ENCODE measurements at places on chromosomes 13 and 19. TPM values are rescaled to one million over a fixed set of nuclear protein-coding genes. Genes with fewer than 3 reads are reported as not detected.

DNA sequence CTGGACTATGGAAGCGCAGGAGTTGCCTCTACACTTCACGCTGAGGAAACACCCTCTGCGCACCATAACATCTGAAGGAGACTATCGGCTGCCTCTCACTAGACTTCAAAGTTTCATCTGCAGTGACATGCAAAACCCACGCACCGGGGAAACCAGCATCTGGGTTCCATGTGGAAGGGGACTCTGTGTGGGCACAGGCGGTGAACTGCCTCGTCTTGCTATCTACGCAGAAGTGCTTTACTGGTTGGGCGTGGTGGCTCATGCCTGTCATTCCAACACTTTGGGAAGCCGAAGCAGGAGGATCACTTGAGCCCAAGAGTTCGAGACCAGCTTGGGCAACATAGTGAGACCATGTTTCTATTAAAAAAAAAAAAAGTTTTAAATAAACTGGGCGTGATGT is 116.4 kb downstream of the STK24 start:
- no peak for DNase-seq

DNA sequence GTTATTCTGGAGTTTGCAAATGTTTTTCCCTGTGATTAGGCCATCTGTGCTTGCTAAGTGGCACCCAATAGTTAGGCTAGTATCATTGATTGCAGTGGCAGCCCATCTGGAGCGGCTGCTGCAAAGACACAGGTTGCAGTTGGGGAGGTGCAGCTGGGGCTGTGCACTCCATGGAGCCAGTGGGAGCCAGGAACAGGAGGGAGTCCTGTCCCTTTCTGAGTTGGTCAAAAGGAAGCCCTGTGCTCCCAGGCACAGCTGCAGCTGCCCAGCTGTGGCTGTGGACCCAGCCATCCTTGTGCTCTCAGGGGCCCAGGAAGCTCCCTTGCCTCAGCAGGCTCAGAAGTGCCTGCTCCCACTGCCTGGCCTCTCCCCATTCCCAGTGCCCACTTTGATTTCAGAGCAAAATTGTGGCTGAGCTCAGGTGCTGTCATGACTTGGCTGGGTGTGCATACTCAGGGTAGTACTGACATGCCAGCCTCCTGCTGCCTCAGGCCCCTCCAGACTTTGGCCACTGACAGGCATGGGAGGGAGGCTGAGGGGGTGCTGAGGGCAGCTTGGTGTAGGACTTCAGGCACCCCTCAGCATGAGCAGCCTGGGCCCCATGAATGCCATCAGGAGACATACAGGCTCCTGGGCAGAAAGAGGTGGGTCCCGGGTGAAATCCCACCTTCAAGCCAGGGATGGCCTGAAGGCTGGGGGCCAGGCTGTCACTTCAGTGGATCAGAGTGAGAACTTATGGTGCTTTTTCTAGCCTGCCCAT is 270.6 kb downstream of the PCDH20 start:
- DNase-seq, result no peak

GRCh38 chr19:912181-913079 is 589 bp downstream of the R3HDM4 start:
- DNase-seq, result peak; percentile 41

DNA sequence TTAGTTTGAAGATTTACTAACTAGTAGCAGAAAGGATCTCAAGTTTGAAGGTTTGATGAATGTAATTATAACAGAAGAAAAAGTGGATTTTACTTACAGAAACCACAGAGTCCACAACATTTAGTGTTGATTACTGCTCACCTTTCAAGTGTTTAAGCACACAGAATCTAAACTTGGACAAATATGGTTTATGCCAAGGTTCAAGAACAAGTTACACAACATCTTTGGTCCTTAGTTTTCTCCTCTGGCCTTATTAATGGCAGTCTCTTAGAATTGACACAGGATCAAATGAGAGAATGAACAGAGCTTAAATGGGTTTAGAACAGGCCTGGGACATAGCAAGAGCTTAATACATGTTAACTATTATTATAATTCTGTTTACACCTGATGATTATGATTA is 133.0 kb downstream of the RBM26 start:
- DNase-seq, result no peak

DNA sequence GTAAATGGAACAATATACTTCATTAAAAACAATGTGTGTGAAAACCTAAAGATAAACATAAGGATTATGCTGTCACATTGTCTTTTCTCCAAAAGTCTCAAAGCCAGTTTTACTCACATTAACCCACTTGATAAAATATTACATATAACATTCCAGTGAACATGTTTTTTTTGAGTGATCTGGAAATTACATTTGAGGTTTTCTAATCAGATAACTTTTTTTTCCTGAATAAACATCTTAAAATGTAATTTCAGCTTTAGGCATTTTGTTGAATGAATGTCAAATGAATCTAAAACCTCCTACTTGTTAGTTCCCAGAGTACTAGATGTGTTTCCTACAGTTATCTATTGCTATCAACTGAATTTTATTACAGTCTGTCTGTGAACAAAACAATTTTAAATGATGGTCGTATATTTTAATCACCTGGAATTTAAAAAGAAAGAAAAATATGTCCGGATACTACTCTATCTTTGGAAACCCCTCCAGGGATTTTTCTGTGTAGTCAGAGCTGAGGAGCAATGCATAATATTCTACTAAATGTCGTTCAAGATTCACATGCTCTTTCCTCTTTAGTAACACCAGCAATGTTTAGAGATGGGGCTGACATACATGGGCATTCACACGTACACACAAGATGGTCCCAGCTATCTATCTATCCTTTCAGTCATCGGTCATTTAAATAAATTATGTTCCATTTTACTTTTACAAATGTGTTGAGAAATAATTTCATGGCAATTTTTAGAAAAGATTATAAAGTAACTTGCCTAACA is 283.9 kb downstream of the KLF12 start:
- no peak for DNase-seq

DNA sequence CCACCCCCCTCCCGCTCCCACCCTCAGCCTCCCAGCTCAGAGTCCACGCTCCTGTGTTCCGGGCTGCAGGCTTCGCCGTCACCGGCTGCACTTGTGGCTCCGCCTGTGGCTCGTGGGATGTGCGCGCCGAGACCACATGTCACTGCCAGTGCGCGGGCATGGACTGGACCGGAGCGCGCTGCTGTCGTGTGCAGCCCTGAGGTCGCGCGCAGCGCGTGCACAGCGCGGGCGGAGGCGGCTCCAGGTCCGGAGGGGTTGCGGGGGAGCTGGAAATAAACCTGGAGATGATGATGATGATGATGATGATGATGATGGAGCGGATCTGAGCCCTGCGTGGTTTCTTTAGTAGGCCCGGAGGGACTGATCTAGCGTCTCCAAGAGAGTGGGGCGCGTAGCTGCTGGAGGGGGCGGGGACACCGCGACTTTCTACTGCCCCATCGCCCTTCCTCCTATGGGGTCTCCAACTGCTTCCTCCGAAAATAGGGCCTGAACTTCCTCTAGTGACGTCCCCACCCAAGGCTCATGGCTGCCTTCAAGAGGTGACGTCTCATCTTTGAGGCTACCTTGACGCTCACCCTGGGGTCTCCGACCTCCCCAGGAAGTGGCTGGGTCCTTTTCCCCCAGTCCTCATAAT is 1.4 kb downstream of the RETN start:
- no peak for DNase-seq

The EMP3 gene
- total RNA-seq, result 418 TPM

The ZNF667 gene
- total RNA-seq, result not detected

- no peak for DNase-seq
Observed at GRCh38 chr13:51856027-51856736, 5.6 kb upstream of the CCDC70 start.

The GADD45B gene
- 54.3 TPM for total RNA-seq

DNA sequence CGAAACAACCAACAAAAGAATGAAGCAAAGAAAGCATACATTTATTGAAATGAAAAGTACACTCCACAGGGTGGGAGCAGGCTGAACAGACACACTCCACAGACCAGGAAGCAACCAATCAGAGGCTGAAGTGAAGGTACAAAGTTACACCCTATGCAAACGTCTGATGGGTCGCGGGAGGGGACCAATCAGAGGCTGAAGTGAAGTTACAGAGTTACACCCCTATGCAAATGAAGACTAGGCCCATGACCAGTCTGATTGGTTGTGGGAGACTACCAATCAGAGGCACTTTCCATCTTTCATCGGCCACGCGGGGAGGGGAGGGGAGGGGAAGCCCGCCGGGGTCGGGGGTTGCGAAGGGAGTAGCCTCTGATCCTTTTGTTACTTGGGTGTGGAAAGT is 12.4 kb upstream of the FBL start:
- DNase-seq, result peak; percentile 64

- no peak for DNase-seq
Observed at GRCh38 chr19:43425567-43426392, 11.1 kb downstream of the TEX101 start.

The OR7C1 gene
- not detected for total RNA-seq

Data from activated CD4-positive, alpha-beta memory T cell treated with anti-CD3 and anti-CD28 coated beads, Interleukin-2, amount 10 ng/mL, durations not matched to agents 7 days and 5 days (primary cell).